Stimulated activated CD4-positive, alpha-beta T cell treated with anti-CD3 and anti-CD28 coated beads, TNF-alpha, amount 100 ng/mL, for 4 hours (primary cell): ENCODE measurements at places on chromosomes 1 and 21.

DNA sequence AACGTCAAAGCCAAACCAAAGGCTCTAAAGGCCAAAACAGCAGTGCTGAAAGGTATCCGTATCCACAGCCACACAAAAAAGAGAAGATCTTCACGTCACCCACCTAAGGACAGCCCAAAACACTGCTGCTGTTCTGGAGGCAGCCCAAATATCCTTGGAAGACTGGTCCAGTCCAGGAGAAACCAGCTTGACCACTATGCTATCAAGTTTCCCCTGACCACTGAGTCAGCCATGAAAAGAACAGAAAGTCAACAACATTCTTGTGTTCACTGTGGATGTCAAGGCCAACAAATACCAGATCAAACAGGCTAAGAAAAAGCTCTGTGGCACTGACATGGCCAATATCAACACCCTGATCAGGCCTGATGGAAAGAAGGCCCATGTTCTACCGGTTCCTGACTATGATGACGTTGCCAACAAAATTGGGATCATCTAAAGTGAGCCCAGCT is 32.1 kb downstream of the ARID4B start:
- no peak for DNase-seq

GRCh38 chr1:205068457-205069040 is 15.7 kb downstream of the TMEM81 start:
- DNase-seq = no peak

GRCh38 chr21:28269173-28269572 is 723.5 kb downstream of the LTN1 start:
- DNase-seq = no peak

- no peak for DNase-seq
These were observed 637.3 kb downstream of the MATN1 start for GRCh38 chr1:30085811-30086770.

GRCh38 chr1:48250572-48250971 is 28.1 kb downstream of the SLC5A9 start:
- DNase-seq = no peak

DNA sequence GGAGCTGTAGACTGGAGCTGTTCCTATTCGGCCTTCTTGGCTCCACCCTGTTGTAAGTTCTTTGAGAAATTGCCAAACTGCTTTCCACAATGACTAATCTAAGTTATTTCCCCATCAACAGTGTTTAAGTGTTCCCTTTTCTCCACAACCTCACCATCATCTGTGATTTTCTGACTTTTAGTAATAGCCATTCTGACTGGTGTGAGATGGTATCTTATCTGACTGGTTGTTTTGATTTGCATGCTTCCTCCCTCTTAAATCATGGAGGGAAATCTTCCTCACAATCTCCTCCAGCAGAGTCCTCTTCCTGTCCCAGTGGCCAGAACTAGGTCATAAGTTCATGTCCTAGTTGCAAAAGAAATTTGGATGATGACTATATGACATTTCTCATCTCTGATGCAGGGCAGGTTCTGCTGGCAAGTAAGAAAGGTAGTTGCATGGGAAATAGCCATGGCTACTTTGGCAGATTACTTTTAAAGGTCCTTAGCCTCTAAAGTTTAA is 294.0 kb downstream of the LRRC40 start:
- no peak for DNase-seq

DNA sequence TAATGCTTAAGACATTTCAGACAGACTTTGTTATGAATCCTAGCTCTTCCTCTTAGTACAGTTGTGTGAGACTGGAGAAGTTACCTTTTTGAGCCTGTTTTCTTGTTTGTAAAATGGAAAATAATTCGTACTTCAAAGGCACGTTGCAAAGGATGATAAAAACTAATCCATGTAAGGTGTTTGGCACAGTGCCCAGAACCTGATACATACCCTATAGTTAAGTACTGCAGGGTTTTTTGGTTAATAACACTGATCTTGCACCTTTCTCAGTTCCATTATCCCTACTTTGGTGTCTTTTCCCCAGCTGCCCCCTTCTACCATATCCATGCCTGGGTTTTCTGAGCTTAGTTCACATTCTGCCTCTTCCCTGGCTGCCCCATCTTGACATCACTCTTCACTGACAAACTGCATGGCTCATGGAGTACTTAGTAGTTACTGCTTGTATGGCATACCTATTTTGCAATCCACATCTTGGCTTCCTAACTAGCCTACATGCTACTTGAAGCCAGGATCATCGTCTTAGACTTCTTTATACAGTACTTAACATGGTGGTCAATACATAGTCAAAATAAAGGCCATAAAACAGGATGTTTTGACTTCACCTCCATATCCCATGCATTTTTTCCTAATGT is 10.1 kb downstream of the CCDC185 start:
- DNase-seq = no peak

GRCh38 chr1:68049941-68050878 is at the start of gene DIRAS3:
Gene DIRAS3 (minus strand): TSS chr1:68050627. CDS start chr1:68047297, 3,330 bp downstream.
- no peak for DNase-seq

DNA sequence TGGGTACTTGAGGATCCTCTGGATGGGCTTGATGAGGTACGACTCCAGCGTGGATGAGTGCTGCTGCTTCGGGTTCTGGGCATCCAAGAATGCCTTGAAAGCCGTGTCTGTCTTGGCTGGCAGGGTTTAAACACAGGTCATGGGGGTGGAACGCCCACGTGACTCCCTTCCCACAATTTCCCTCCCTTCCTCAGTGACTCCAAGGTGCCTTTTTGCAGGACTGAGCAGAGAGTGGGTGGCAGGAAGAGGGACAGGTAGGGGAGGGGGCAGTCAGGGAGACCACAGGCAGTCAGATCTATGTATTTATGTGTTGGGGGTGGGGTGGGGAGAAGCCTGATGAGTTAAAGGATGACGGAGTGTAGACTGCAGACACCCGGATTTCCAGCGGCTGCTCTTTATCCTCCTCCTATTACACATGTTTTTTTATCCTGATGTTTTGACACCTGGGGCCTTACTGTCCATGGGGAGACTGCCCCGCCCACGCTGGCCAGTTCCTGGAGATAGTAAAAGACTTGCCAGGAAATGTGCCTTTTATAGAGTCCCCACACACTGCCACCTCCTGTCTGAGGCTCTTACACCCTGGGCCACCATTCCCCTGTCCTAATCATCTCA is 103.2 kb upstream of the KRTAP19-8 start:
- no peak for DNase-seq

GRCh38 chr1:224564454-224565084 is 51.5 kb upstream of the CNIH3 start:
- DNase-seq = no peak

GRCh38 chr1:206847337-206847834 is 18.0 kb upstream of the IL20 start:
- no peak for DNase-seq

DNA sequence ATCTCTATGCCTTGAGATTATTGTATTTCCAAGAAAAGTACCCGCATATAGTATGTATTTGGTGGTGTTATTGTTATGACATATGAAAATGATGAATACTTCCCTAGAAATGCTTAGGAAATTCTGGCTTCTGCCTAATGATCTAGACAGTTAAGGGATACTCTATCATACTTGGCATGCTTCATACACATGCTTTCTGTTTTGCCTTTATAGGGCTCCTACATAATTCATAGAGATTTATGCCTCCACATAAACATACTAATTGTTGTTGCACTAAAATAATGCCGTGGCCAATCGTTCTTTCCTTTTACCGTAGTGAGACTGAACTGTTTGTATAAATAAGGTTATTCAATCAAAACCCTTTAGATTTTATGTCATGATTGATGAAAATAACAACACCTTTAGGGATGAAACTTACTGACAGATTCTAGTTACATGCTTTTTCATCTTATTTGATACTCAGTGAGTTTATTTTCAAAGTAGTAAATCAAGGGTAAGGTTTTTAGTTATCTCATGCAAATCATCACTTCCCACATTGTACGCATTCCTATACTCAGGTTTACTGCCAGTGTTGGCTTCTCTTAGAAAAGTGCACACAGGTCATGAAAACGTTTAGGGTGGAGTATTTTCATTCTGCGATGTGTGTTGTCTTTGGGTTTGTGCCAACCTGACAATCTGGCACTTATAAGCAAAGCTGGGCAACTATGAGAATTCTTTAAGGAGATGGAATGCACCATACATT is 40.5 kb upstream of the SCYL3 start:
- no peak for DNase-seq

- no peak for DNase-seq
These were observed 68.4 kb downstream of the TLR5 start for GRCh38 chr1:223074445-223075300.

DNA sequence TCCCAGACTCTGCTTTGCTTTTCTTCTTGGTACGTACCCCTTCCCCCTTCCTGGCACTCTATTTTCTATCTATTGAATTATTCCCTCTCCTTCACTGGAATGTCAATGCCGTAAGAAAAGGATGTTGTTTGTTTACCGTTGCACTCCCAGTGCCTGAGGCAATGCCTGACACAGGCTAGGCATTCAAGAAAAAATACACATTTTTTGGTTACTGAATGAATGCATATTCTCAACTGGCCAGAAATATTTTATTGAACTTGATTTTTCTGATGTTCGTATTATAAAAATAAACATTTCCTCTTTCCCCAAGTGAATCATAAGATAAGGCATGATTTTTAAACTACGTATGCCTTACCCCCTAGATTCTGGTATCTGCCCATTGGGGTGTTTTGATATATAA is 41.2 kb downstream of the GNG12 start:
- DNase-seq = no peak

- no peak for DNase-seq
These were observed 63.7 kb downstream of the PTGS2 start for GRCh38 chr1:186616511-186616910.

DNA sequence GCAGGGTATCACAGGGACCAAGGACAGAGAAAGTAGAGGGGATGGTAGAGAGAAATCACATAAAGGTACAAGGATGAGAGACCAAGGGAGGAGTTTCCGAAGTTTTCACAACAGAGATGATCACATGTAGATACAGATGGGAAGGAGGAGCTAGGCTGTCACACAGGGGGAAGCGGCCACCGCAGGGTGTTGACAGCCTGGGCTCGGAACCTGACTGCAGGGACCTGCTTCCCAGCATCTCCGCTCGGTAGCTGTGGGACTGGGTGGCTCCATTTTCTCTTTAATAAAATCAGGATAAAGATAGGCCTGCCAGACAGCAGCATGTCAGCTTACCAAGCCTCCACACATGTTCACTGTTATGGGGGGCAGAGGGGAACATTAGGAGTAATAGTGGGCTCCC is 32.3 kb downstream of the CDCA8 start:
- DNase-seq = no peak

- DNase-seq = no peak
These were observed 30.3 kb upstream of the TRAPPC10 start for GRCh38 chr21:43981871-43982210.

GRCh38 chr1:6200188-6200809 is 904 bp upstream of the RPL22 start:
- DNase-seq = no peak

DNA sequence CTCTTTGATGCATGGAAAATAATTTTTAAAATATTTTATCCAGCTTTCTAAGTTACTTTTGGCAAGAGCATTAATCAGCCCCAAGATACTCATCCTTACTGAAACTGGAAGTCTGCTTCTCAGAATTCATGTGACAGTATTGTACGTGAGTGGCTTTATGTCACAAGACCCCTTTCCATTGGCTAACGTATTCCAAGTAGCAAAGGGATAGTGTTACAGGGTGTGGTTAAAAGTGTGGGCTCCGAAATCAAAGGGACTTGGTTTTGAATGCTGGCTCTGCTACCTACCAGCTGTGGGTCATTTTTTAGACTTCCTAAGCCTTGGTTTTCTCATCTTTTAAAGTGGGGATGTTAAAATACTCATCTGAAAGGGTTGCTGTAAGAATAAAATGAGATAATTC is 91.7 kb downstream of the RHOU start:
- DNase-seq = no peak

- DNase-seq = no peak
These were observed 78.3 kb downstream of the ADAMTS1 start for GRCh38 chr21:26766826-26767325.

- no peak for DNase-seq
These were observed 685 bp upstream of the DDI2 start for GRCh38 chr1:15616373-15617172.

DNA sequence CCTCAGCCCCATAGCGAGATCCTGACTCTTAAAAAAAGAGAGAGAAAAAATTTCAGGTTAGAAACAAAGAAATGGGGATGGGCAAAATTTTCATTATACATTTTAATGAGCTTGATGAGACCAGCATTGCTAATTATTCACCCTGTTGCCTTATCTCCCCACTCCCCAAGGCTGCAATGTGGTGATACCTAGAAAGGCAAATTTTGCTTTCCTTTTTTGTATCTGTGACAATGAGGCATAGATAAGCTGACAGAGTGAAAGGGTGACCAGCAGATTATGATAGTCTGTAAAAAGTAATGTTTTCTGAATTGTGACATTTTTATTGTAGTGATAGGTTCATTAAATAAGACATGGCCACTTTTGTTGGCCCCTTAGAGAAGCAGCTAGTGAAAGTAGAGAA is 12.9 kb downstream of the SRRM1 start:
- DNase-seq = no peak

GRCh38 chr1:117110774-117111173 is 10.8 kb downstream of the TRIM45 start:
- no peak for DNase-seq

DNA sequence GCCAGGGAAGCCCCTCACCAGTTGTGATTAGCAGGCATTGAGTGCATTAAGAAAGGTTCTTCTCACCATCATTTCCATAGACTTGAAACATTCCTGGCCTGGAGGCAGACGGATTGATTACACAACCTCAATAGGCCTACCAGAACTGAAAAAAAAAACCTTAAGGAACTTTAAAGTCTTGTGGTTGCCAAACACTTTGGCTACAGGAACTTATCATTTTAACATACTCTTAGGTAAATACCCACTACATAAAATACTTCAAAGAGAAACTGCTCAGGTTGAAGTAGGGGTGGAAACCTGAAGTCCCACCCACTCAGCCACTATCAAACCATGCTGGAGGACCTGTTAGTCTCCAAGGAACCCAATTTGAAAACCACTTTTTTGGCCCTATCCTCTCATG is 22.4 kb upstream of the HMGB4 start:
- no peak for DNase-seq

DNA sequence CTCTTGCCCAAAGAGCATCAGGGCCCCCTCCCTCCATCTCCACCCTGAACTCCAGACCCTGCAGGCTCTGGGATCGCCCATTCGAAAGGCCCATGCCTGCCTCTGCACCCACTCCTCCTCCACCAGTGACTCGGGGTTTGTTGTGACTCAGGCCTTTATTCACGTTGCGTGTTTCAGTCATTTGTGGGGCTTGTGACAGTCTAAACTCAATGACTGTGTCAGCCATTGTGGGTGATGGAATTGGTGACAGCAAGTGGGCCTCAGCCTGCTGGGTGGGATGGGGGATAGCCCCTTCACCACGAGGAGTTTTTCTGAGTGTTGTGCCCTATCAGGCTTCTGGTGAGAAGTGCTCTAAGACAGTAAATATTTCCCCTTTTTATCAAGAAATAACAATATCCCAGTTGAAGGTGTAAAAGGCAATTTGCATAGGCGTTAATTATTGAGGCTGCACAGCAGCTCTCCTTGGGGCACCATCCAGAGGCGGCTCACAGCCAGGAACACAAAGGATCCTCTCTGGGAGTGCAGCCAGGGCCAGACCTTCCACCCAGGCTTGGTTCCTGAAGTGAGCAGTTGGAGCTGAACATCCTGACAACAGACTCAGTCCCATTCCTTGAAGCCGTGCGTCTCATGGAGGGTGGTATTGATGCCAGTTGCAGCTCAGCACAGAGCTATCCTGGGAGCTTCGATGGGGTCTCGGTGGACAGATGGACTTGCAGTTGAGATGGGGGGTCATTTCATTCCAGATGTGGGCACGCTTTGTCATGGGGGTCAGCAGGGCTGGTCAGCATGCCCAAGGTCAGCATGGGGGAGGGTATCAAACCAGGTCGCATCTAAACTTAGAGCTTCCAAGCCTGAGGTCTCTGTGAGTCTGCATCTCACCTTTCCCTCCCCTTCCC is 135.6 kb upstream of the CACNA1E start:
- no peak for DNase-seq

- no peak for DNase-seq
These were observed 138.2 kb upstream of the RAB4A start for GRCh38 chr1:229132706-229133105.
